ENCODE measurements at places on chromosomes 13 and 19.
A peak's percentile ranks its signal among the peaks of the same experiment; 100 is the strongest.

DNA sequence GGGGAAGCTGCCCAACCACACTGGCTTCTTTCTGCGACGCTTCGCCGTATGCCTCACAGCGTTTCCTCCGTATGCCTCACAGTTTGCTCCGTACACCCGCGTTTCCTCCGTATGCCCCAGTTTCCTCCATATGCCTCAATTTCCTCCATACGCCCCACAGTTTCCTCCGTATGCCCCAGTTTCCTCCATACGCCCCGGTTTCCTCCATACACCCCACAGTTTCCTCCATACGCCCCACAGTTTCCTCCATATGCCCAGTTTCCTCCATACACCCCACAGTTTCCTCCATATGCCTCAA is 22.6 kb downstream of the GAS6 start:
- DNase-seq = no peak

DNA sequence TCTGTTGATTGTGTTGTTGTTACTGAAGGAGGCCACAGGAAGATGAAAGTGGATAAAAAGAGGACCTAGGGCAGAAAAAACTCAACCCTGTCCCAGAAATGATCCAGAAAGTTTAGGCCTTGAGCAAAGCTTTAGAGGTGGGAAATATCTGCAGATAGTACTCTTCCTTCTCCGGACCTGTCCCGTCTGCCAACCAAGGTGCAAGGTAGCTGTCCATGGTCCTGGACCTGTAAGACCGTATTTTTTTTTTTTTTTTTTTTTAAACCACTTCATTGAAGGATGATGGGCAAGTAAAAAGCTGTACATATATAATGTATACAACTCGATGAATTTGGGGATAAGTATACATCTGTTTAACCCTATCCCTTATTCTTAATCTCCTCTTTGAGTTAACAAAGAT is 225.9 kb downstream of the OLFM4 start:
- DNase-seq = no peak

- DNase-seq = no peak
Measured at GRCh38 chr19:27720155-27720554, 1492.8 kb downstream of the UQCRFS1 start.

- no peak for DNase-seq
Measured at GRCh38 chr13:113854238-113855011, 9.5 kb downstream of the GAS6 start.

- no peak for DNase-seq
Measured at GRCh38 chr13:52405369-52405766, 604 bp downstream of the THSD1 start.

DNA sequence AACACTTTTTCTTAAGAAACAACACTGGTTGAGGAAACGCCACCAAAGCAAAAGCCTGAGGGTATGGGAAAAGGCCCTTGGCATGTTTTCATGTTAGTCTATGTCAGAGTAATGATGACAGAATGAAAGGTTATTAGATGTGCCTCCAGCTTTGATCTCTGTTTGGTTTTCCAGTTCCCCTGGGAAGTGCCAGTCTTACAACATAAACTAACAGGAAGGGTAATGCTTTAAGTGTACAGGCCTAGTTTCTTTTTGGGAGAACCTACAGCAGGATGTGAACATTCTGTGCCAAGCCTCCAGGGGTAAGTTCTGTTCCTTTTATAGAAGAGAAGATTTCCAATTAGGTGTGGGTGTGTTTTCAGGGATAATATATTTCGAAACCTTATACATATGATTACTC is 121.7 kb downstream of the FNDC3A start:
- peak; percentile 1 for DNase-seq

DNA sequence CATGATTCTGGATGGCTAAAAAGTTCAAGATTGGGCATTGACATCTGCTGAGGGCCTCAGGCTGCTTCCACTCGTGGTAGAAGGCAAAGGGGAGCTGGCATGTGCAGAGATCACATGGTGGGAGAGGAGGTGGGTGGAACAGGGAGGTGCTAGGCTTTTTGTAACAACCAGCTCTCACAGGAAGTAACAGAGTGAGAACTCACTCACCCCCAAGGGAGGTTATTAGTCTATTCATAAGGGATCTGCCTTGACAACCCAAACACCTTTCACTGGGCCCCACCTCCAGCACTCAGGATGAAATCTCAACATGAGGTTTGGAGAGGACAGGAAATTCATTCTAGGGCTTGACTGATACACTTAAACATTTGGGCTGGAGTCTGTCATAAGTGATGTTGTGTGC is 197.7 kb upstream of the RNF113B start:
- no peak for DNase-seq

DNA sequence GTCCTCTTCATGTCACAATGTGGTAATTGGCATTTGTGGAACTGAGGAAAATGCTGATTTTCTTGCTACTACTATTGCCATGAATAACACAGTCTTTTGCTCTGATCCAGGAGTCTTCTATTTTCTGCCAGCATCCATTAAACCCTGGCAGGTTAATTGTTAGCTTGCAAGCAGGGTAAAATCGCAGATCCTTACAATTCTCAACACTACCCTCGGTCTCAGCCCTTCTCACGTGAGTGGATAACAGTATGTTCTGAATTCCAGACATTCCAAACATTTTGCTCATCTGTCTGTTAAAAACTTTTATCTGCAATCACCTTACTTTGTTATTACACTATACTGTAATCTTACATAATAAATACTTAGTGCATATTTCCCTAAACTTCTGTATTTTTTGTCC is 251.3 kb upstream of the ATXN8OS start:
- DNase-seq = no peak

All from NCI-H2081 treated with DMSO at 0.1 percent for 48 hours (cell line).